ENCODE measurements at places on chromosomes 3 and 15. TPM values are rescaled to one million over a fixed set of nuclear protein-coding genes. Genes with fewer than 3 reads are reported as not detected.
A peak's percentile ranks its signal among the peaks of the same experiment; 100 is the strongest.

Gene ARL6
- 3.8 TPM for total RNA-seq

Gene CPEB1
- 1.3 TPM for total RNA-seq

Gene DNAH12
- 0.23 TPM for total RNA-seq

Gene THBS1
- 1.3 TPM for total RNA-seq

Gene AMIGO3
- total RNA-seq = 0.20 TPM

Gene RPP14
- 13.1 TPM for total RNA-seq

Gene CEP152
- 10.3 TPM for total RNA-seq

- H3K27me3 ChIP-seq = no peaks in the 10 kb centered on the region
- H3K36me3 ChIP-seq = no peaks in the 10 kb centered on the region
- no peaks in the 10 kb centered on the region for H3K4me1 ChIP-seq
- no peak overlapping the region for H3K27ac ChIP-seq
- DNase-seq = no peak
Measured at GRCh38 chr3:110677506-110677905, 394.1 kb upstream of the NECTIN3 start.

GRCh38 chr3:194633349-194634004, at the start of gene TMEM44:
TMEM44 (minus strand) TSS chr3:194633419; CDS start chr3:194633215, 204 bp downstream.
- peak within 1 kb of the TSS; percentile 61 for H3K4me3 ChIP-seq
- no peaks in the 10 kb centered on the region for H3K27me3 ChIP-seq
- H3K27ac ChIP-seq = peak within 1 kb of the TSS; percentile 38
- peak; percentile 40 for DNase-seq

GRCh38 chr3:50167069-50167840, 12.1 kb downstream of the SEMA3F start:
- no peak for DNase-seq
- no peaks in the 10 kb centered on the region for H3K4me1 ChIP-seq
- H3K4me3 ChIP-seq = no peak overlapping the region
- no peaks in the 10 kb centered on the region for H3K27me3 ChIP-seq
- H3K36me3 ChIP-seq = no peaks in the 10 kb centered on the region
- H3K27ac ChIP-seq = no peak overlapping the region

DNA sequence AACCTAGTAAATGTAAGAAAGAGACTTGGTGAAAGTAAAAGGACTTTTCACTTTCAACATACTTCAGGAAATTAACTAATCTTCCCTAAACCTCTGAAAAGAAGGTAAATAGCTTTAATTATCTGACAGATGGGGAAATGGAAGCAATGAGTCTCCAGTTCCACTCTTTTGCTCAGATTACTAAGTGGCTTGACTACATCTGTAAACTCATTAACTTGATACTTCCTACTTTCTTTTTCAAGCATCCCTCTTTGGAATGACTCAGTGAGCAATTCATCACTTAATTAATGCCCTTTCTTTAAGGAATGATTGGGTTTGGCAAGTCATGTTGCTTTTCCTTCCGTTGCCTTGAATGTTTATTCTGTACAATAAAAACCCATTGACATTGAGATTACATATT, 234.2 kb downstream of the GRM7 start:
- no peak overlapping the region for H3K4me3 ChIP-seq
- no peaks in the 10 kb centered on the region for H3K27me3 ChIP-seq
- no peaks in the 10 kb centered on the region for H3K36me3 ChIP-seq
- H3K27ac ChIP-seq = no peak overlapping the region

DNA sequence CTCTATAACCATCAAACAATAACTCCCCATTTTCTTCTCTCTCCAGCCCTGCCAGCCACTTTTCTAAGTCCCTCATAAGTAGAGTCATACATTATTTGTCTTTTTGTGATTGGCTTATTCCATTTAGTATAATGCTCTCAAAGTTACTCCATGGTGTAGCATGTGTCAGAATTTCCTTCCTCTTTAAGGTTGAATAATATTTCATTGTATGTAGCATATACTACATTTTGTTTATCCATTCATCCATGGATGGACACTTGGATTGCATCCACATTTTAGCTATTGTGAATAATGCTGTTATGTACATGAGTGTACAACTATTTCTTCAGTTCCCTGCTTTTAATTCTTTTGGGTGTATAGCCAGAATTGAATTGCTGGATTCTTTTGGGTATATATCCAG, 138.4 kb downstream of the ATG7 start:
- peaks cover 3% of the 10 kb centered on the region for H3K36me3 ChIP-seq
- no peak overlapping the region for H3K27ac ChIP-seq
- no peak for DNase-seq
- no peaks in the 10 kb centered on the region for H3K27me3 ChIP-seq

DNA sequence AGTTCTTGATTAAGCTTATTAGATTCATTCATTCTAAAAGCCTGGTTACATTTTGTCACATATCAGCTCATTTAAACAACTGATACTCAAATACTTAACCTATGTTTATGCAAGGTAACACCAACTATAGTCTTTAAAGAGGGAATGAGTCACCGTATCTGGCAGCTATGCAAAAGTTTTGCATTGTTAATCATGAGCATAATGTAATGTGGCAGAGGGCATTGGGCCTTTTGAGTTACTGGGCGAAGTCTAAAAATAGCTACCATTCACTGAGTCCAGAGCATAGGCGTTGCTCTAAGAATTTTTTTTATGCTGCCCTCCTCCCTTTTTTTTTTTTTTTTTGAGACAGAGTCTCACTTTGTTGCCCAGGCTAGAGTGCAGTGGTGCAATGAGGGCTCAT, 277.7 kb upstream of the ZNF717 start:
- no peak overlapping the region for H3K4me3 ChIP-seq
- H3K36me3 ChIP-seq = no peaks in the 10 kb centered on the region
- H3K27me3 ChIP-seq = no peaks in the 10 kb centered on the region
- no peaks in the 10 kb centered on the region for H3K4me1 ChIP-seq
- no peak for DNase-seq

DNA sequence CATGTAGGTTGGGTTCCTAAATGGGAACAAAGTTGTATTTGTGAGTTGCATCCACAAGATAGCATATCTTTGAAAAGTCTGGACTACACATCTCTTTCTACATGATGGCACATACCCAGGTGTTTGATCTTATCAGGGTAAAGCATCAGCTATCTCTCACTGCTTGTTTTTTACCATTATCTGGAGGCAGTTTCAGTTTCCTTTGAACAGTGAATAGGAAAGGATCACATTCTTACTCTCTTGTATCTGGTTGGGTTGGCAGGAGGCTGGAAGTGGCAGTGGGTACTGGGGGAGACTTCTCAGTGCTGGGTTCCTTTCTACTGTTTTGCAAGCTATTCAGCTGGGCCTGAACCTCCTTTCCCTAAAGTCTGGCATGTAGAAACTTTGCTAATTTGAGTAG, 4.1 kb downstream of the CEMIP start:
- no peak for DNase-seq
- H3K27me3 ChIP-seq = peaks cover 34% of the 10 kb centered on the region
- no peaks in the 10 kb centered on the region for H3K36me3 ChIP-seq
- no peak overlapping the region for H3K27ac ChIP-seq
- H3K4me1 ChIP-seq = no peaks in the 10 kb centered on the region

GRCh38 chr3:150680562-150680961, 23.2 kb downstream of the ERICH6 start:
- DNase-seq = no peak
- no peak overlapping the region for H3K4me3 ChIP-seq
- H3K27ac ChIP-seq = no peak overlapping the region
- H3K4me1 ChIP-seq = no peaks in the 10 kb centered on the region
- no peaks in the 10 kb centered on the region for H3K27me3 ChIP-seq

DNA sequence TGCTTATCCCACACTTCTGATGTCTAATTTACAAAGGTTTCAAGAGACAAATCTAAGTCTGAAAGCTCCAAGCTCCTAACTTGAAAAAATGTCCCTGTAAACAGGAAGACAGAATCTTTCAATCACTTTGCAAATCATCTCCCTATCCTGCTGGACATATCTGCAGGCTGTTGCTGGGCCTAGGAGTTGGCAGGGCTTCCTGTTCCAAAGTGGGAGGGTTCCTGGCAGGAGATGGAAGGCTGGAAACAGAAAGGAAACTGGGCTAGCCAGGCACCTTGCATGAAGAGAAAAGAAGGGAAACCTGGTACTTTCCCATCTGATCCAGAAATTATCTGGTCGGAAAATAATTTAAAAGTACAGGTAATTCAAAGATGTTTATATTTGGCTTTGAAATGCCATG, 227.3 kb upstream of the IL12A start:
- H3K4me1 ChIP-seq = no peaks in the 10 kb centered on the region

DNA sequence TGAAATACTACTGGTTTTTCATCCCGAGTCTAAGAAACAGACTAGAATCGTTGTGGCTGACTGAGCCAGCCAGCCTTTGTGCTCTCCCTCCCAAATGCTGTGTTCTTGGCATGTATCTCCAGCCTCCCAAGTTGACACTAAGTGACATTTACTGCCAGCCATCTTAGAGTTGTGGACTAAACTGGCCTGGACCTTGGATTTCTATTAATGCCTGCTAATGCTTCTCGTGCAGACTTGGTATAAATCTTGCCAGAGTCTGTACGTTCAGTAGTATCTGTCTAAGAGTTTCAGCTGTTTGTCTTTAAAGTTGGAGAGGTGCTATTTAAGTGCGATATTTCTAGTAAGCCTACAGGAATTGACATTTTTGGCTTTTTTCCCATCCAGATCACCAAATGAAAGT, 166.6 kb upstream of the BHLHE40 start:
- no peak overlapping the region for H3K27ac ChIP-seq
- H3K36me3 ChIP-seq = peaks cover 45% of the 10 kb centered on the region
- H3K4me1 ChIP-seq = no peaks in the 10 kb centered on the region
- H3K4me3 ChIP-seq = no peak overlapping the region

- no peak for DNase-seq
- no peaks in the 10 kb centered on the region for H3K4me1 ChIP-seq
- H3K4me3 ChIP-seq = no peak overlapping the region
Measured at GRCh38 chr3:64151342-64151871, 73.9 kb downstream of the PRICKLE2 start.

DNA sequence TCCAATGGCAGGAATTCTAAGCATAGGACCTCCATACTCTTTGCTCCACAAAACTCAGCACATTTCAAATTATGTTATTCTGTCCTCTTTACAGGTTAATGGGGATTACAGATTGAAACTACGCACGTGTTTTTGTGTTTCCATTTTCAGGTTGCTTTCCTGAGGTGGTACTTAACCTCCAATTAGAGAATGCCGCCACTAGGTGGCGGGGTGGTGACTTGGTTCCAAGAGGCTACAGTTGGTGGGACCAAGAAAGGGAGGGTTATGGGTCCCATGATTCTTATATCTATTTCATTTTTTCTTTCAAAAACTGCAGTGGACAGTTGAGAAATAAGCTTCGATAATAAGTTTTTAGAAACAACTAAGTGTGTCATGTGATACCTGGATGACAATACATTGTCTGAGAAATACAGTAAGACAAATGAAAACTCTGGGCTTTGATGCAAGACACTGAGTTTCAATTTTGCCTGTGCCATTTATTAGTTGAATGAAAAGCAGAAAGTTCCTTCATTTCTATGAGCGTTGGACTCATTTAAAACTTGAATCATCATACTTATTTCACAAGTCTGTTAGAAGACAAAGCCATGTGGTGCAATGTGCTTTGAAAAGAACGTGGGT, 539.0 kb downstream of the FGF12 start:
- H3K27me3 ChIP-seq = no peaks in the 10 kb centered on the region
- peak; percentile 1 for DNase-seq
- no peak overlapping the region for H3K27ac ChIP-seq

DNA sequence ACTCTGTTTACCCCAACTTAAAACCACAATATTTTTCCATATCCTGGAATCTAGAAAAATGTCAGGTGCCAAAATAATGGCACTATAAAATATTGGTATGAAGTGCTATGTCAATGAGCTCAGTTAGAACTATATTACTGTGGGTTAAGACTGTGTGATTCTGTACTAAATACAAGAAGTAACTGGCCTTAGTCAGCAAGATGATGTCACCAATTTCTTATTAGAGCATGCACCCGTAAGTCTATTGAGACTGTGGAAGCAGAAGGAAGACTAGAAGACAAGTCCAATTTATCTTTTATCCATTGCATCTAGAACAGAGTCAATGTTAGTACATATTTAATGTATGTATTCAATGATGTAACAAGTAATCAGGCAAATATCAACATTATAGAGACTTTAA, 25.0 kb downstream of the LRRC58 start:
- H3K4me3 ChIP-seq = no peak overlapping the region
- DNase-seq = no peak
- no peaks in the 10 kb centered on the region for H3K27me3 ChIP-seq
- H3K27ac ChIP-seq = no peak overlapping the region
- H3K4me1 ChIP-seq = no peaks in the 10 kb centered on the region
- peaks cover 4% of the 10 kb centered on the region for H3K36me3 ChIP-seq

DNA sequence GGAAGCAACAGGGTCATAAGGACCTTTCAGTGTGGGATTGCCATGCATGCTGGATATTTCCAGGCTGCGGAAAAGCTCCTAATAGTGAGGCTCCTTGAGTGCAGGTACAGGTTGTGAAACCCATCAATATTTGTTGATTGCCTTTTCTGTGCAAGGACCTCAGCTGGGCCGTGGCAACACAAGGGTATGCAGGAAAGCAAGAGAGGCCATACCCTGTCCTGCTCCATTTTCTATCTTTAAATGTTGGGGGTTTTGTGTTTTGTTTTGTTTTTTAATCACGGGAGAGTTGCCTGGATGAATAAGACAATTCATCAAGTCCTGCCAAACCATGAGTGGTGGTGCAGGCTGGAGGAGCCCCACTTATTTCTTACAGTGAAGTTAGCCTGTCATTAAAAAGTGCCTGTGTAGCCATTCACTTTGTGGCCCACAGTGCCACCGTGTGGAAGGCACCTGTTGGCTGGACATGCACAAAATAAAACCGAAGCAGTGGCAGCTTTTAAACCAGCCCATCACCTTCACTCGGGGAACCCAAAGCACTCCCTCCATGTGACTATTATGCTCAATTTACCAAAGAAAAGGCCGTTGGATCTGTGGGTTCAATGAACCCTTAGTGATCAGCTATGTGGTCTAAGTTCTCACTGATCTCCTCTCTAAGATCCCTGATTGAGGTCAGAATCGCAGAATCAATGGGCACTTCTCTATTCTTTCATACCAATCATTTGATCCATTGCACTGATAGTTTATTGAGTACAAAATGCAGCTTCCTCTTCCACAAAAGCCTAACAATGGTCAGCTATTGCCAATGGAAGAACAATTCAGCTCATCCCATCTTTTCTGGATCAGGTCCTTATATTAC, 42.2 kb downstream of the CLDN18 start:
- H3K4me1 ChIP-seq = no peaks in the 10 kb centered on the region
- H3K4me3 ChIP-seq = no peak overlapping the region
- no peak for DNase-seq
- no peak overlapping the region for H3K27ac ChIP-seq
- no peaks in the 10 kb centered on the region for H3K36me3 ChIP-seq

- no peaks in the 10 kb centered on the region for H3K27me3 ChIP-seq
- peak overlapping the region; percentile 92 for H3K27ac ChIP-seq
- peak; percentile 83 for DNase-seq
- peak overlapping the region; percentile 76 for H3K4me3 ChIP-seq
Measured at GRCh38 chr3:119322835-119323722, 28.9 kb downstream of the ARHGAP31 start.

Data from T-cell (primary cell).